NCI-H774 (cell line): ENCODE measurements at places on chromosomes 11 and 22.

- no peak for DNase-seq
These were observed 95.5 kb upstream of the TENM4 start for GRCh38 chr11:79536155-79536917.

- peak; percentile 47 for DNase-seq
These were observed 27.1 kb upstream of the OPCML start for GRCh38 chr11:133559382-133559781.

DNA sequence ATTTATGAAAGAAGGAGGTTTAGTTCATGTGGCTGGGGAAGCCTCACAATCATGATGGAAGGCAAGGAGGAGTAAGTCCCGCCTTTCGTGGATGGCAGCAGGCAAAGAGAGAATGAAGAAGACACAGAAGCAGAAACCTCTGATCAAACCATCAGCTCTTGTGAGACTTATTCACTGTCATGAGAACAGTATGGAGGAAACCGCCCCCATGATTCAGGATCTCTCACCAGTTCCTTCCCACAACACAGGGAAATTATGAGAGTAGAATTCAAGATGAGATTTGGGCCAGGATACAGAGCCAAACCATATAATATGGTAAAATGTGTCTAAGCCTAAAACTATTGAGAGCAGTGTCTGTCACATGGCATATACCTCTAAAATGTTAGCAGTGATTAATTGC lies 503.8 kb upstream of the CCDC179 start:
- no peak for DNase-seq

DNA sequence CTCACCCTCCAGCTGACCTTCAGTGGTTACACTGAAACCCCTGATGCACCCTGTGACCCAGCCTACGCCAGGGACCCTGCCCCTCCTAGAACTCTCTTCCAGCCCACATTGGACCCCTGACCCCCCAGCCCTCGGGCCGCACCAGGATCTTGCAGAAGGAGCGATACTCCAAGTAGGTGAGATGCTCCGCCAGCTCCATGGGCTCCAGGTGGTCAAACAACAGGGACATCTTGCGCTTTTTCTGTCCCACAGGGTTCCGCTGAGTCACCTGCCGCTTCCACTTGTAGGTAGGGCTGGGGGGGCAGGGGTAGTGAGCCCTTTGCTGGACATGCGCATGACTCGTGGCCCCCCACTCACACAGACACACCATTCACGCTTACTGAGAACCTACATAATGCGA lies 4.1 kb downstream of the RASGRP2 start:
- DNase-seq, result no peak

DNA sequence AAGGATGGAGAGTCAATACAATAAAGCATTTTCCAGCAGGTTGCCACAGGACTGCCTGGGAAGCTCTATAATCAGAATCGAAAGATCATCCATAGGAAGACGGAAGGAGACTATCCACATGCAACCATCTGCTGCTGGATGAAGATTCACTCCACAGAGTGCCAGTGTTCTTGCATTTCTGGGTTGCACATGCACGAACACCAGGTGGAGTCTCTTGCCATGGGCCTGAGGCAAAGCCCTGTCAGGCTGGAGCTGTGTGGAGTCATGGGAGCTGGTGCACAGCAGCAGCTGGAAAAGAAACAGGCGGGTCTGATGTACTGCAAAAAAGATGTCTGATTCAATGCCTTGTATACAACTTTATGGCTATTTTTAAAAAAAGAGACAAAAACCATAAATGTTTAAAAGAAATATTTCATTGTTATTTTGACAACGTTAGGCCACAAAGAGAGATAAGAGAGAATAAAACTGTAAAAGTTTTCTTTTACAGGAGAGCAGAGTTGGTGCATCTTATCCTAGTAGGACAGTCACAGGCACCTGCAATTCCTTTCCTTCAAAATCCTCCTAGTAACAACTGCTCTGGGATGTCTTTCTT lies 12.9 kb upstream of the FAT3 start:
- DNase-seq, result no peak
